Cerebellar nuclear complex (tissue), 1 donor: ENCODE measurements at places on chromosomes 6 and 20.

GRCh38 chr6:161303628-161304340, 29.9 kb upstream of the AGPAT4 start:
- no peak for DNase-seq

GRCh38 chr20:39904476-39905112, 784.4 kb downstream of the MAFB start:
- no peak for DNase-seq

DNA sequence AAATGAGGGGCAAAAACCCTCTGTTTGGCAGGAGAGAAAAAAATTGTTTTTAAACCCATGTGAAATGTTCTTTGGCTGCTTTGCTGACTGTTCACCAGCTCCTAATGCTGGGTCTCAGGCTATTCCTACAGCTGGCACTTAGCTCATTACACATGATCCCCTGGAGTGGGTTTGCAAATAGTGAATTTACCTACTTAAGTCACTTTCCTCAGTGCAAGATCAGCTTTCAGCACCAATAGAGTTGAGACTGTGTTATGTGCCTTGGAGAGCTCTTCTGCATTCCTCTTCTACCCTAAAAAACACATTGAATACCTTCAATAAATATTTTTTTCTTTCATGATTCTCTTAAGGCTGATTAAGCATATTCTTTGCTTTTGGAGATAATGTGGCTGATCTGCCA, 58.4 kb upstream of the PRDM1 start:
- DNase-seq, result no peak

DNA sequence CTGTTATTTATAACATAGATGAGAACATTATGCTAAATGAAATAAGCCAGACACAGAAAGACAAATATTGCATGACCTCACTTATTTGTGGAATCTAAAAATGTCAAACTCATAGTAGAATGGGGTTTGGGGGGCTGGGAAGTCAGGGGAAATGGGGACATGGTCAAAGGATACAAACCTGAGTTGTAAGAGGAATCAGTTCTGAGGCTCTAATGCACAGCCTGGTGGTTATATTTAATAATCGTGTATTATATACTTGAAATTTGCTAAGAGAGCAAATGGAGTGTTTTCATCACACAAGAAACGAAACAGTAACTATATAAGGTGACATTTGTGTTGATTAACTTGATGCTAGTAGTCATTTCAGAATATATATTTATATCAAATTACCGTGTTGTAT, 40.8 kb upstream of the GFOD1 start:
- no peak for DNase-seq

DNA sequence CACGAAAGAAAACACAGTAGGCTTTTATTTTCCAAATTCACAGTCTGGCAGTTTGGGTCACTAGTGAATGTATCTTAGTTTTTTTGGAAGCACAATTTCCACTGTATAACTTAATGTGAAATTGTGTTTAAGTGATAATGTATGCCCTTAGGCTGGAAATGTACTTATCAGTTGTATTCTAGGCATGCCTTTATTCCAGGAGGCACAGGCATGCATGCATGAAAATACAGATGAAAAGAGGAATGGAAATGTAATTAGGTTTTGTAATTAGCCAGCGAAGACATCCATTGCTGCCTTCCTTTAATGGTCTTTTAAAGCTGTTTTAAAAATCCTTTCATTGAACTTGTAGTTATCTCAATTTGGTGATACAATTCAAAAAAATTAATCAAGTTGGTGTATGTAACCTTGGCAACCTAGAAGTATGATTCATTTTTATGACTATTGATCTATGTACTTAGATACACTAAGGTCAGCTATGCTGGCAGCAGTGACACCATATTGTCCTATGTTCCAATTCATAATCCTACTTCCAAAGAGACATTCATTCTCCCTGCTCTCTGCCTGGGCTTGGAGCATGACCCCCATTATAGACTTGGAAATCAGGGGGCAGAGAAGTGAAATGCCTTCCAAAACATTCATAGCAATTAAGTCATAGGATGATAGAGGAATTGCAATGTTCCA, 73.1 kb downstream of the SNAP25 start:
- DNase-seq, result no peak

DNA sequence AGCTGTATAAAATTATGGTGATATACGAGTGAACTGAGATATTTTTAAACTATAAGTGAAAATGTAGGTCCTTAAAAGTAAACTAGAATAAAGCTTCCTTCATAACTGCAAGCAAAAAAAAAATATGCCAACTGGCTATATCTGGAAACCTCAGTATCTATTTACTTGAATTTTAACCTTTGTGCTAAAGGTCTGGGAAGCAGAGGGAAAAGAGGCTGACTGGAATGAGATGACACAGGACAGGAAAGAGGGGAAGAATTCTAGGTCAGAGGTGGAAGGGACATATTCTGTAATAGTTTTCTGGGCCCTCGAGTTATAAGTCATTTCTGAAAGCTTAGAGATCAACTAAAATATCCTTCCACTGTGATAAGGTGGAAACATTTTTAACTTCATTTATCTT, 46.8 kb downstream of the AIG1 start:
- no peak for DNase-seq

- no peak for DNase-seq
Observed at GRCh38 chr6:126957721-126958120, 160.8 kb upstream of the RSPO3 start.

DNA sequence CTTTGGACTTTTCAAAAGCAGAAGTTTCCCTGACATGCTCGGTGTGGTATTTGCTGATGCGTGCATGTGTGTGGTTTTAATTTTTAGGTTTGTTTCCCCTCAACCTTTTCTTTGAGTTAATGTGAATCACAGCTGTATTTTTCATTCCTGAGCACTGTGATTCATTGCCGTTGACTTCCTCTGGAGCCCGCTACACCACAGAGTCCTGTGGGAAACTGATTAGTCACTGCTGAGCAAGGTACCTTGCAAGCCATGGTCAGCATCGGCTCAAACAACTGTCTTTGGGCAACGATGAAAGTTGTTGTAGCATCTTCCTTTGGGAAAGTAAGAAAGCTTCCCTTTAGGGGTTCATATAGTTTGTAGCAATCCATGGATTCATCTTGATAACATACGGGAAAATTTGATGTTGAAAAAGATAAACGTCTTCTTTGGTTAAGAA, 57.5 kb downstream of the RIN2 start:
- DNase-seq, result no peak

GRCh38 chr6:23510778-23511510, 615.1 kb upstream of the NRSN1 start:
- no peak for DNase-seq

DNA sequence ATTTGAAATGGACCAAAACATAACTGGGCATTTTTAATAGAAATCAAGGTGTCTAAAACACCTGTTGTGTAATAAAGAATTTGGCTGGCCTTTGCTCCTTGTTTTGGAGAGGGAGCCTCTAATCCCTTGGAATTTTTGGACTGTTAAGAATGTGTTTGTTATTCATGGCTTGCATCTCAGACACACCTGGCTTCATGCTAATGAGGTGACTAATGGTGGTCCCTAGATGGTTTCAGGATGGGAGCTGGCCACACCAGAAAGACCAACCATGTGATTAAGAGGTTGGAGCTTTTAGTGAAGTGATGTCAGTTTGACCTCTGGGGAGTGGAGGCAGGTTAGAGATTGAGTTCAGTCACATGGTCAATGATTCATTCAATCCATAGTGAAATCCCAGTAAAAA, 328.4 kb downstream of the DHX35 start:
- DNase-seq, result no peak

- no peak for DNase-seq
Observed at GRCh38 chr6:52579006-52579660, 2.3 kb upstream of the TRAM2 start.

- DNase-seq, result no peak
Observed at GRCh38 chr6:9405369-9405768, 970.0 kb upstream of the SLC35B3 start.
